ENCODE measurements at places on chromosomes 6 and 20.

DNA sequence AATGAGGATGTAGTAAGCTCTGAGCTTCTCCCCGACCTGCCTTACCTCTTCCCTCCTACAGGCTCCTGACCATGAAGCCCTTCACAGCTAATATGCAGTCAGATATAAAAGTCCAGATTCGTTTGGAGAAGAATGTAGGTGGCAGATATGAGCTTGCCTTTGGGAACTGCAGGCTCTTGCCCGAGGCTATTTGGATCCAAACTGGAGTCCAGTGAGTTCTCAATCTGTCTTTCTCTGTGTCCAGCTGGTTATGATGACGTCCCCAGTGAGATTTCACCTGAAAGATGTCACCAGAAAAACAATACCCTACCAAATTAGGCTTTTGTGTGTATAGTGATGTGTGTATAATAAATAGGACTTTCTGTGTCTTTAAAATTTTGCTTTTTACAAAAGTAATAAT lies 14.7 kb upstream of the BPIFA3 start:
- DNase-seq = no peak

DNA sequence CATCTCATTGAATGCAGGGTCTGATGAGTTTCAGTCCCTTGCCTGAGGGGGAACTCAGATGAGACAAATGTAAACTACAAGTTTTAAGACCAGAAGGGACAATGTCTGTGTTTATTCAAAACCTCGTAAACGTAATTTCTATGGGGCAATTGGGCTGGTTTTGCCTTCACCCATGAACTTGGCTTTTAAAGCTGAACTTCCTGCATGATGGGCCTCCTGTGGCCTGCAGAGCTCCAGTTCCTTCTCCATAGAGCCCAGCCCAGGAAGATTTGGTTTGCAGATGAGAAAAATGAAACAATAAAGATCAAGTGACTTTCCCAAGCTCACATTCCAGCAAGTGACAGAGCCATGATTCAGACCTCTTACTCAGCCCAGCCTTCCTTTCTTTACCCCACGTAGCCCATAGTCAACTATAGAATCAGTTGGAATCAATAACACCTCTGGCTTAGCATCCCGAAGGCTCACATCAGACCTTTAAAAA lies 612.3 kb downstream of the UTRN start:
- DNase-seq = peak; percentile 96

DNA sequence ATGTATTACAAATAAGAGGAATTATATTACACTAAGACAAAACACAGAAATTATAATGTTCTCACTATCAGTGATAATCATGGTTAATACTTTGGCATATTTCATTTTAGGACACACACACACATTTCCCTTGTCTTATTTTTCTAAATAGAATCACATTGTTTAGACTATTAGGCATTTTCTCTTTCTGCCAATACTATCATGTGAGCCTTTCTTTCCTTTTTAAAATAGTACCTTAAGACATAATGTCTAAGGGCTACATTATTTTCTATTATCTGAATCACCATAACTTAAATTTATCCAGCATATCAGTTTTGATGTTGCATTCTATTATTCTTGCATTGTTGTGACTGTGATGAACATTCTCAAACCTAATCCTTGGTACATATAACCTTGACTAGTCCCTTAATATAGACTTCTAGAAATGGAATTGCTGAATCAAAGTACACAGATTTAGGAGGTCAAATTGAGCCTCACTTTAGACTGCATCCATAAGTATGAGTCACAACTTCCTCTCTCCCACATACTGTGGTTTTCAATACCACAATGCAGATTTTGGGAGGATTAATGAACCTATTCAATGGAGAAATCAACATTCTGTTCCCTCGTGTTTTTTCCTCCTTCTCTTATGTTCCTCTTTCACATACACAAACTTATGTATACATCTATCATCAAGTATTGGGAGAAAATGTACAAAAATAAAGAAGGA lies 212.6 kb downstream of the MOXD1 start:
- DNase-seq = peak; percentile 72

GRCh38 chr20:6024768-6025167 lies 29.1 kb downstream of the LRRN4 start:
- DNase-seq = no peak

DNA sequence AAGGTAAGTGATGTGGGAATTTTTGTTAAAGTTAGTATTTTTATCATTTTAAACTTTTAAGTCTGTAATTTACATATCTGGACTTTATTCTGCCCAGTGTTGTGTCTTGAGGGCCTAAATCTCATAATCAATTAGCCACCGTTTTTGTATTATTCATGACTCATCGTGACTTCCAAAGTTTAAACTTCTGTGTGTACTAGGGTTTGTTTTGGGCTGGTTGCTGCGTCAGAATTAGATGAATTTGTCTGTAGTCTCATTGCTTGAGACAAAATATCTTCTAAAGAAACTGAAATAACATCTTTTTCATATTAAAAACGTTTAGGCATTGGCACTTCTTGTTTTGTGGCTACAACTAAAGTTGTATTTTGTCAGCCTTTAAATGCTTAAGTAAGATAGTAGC lies 41.3 kb downstream of the CDYL start:
- DNase-seq = peak; percentile 38

- no peak for DNase-seq
These were observed 278.8 kb downstream of the CD83 start for GRCh38 chr6:14396392-14396791.

DNA sequence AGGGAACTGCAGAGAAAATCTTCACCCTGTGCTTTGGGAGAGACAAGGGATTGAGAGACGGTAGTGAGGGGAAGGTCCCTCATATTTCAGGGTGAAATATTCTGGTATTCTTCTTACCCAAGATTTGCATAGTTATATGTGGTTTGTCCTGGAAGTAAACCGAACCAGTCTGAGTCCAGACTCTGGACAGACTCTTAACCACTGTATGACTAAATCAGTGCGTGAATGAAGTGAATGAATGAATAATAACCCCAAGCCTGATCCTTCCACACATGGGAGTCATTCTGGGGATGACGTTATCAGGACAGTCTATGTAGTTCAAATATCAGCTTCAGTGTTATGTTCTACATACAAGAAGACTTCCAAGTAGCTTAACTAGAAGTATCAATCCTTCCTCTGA lies 690.7 kb downstream of the KIF16B start:
- DNase-seq = peak; percentile 4

DNA sequence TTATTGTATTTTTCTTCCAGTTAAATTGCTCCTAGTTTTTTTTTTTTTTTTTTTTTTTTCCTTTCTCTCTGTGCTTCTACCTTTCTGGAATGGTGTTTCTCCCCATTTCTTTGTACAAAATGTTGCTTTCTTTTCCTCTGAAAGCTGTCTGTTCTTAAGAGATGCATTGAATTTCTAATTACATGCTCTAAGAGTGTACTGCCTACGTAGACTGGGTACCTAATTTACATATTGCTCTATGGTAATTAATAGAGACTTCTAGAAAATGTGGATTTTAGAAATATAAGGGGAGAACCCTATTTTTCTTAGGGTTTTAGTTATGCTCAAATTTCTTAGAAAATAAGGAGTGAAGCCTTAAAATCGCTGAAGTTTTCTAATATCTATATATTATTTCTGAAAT lies 13.8 kb downstream of the KCNQ5 start:
- DNase-seq = no peak

DNA sequence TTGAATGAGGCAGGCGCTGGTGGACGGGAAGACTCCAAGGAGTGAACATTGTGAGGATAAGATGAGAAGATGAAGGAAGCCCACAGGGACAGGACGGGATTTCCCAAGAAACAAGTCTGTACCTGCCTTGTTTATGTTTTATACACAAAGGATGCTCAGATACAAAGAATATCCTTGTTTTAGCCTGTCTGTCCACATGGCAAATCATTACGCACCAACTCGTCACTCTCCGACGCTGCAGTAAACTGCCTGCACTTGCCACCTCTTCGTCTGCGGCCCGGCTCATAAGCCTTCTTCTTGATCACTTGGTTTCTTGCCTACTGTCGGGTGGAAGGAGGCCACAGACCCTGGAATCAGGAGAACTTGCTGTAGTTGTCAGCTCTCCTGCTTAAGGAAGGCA lies 85.4 kb downstream of the CD83 start:
- DNase-seq = no peak

GRCh38 chr6:79522609-79523008 lies 14.6 kb downstream of the LCA5 start:
- no peak for DNase-seq

GRCh38 chr6:44270526-44271405 lies 516 bp downstream of the TMEM151B start:
- DNase-seq = no peak

- no peak for DNase-seq
These were observed 33.0 kb downstream of the HDDC2 start for GRCh38 chr6:125268765-125269164.

- peak; percentile 72 for DNase-seq
These were observed 181.4 kb downstream of the TBX18 start for GRCh38 chr6:84582997-84583396.

- no peak for DNase-seq
These were observed 381.6 kb downstream of the UTRN start for GRCh38 chr6:144666781-144667180.

GRCh38 chr6:108559884-108560462 lies 744 bp upstream of the FOXO3 start:
- peak; percentile 76 for DNase-seq

DNA sequence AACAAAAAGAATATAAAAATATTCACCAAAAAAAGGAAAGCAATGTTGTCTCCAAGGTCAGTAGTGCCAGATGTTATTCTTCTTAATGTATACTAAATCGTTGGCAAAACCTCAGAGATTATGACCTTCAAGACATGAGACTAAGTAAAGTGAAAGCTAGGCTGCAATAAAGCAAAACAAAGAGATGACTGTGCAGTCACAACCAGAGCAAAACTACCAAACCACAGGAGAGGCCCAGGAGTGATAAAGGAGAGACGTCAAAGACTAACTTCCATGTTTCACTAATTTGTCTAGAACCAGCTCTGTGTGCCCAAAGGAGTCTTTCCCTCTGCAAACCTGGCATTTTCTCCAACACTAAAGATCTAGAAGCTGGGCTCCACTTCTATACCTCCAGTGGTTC lies 155.9 kb upstream of the POU3F2 start:
- DNase-seq = no peak

DNA sequence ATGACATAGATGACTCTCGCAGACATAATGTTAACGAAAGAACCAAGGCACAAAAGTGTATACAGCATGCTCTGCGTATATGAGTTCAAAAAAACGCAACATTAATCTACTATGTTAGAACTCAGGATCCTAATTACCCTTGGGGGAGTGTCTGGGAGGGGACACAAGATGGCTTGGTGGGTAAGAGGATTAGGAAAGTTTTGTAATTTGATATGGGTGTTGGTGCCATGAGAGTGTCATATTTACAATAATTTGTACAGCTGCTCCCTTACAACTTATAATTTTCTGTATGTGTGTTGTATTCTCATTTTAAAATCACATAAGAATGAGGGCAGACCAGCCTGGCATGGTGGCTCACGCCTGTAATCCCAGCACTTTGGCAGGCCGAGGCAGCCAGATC lies 38.6 kb downstream of the TFEB start:
- DNase-seq = no peak

GRCh38 chr20:50367739-50368375 lies 142.3 kb upstream of the PTPN1 start:
- no peak for DNase-seq

- no peak for DNase-seq
These were observed 4.2 kb downstream of the TPD52L1 start for GRCh38 chr6:125157725-125158124.

- DNase-seq = no peak
These were observed 375.6 kb downstream of the ZFAND3 start for GRCh38 chr6:38195113-38195635.

DNA sequence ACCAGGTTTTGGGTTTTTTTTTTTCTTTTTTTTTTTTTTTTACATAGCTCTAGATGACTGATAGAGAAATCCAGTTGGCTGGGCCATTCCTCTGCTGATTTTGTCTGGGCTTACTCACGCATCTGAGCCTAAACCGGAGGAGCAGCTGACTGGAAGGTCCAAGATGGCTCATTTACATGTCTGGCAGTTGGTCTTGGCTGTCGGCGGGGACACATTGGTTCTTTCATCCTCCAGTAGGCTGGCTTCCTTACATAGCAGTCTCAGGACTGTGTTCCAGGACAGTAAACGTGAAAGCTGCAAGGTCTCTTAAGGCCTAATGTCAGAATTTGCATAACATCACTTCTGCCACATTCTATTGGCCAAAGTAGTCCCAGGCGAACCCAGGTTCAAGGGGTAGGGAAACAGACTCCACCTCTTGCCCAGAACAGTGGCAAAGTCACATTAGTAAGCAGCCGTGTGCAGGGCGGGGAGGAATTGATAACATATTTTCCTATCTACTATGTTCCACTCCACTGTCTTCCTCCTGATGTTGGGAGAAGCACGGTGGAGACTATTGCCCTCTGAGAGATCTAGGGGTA lies 87.0 kb downstream of the CDH22 start:
- DNase-seq = no peak

GRCh38 chr6:139595183-139595582 lies 220.7 kb upstream of the CITED2 start:
- peak; percentile 44 for DNase-seq

DNA sequence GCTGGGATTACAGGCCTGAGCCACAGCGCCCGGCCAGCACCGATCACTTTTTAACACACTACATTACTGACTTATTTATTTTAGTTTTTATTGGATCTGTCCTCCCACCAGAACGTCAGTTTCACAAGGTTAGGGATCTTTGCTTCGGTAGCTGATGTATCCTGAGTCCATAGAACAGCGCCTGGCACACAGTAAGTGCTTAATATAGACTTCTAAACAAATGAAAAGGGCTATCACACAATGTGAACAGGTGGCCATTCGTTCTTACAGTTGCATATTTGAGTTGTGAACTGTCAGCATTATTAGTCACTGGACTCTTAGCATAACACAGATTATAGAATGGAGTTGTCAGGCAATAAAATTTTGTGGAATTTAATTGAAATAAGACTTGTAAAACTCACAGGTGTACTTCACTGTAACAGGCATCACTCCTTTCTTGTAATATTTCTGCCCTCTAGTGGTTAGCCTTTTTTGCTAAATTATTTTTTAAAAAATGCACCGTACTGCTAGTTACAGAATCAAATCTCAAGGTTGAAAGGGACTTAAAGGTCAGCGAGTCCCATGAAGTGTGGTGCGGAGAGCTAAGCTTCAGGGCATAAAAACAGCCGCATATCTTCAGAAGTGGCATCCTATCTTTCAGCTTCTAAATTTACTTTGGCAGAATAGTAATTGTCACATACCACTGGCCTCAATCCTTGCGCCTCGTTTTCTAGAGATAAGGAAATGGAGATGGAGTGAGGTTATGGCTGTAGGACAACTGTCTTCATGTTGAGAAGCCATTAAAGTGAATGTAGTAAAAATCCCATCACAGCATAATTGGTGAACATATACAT lies 3.4 kb upstream of the TBC1D7 start:
- DNase-seq = peak; percentile 29
